Psoas muscle (tissue), 8 donors: ENCODE measurements at places on chromosomes 5 and 9. TPM values are rescaled to one million over a fixed set of nuclear protein-coding genes. Genes with fewer than 3 reads are reported as not detected.

The EQTN gene
- total RNA-seq, result not detected

The HRH2 gene
- total RNA-seq, result 7.0 TPM

The PCDHGB4 gene
- 0.99 TPM for total RNA-seq

The GHR gene
- 36.4 TPM for total RNA-seq

DNA sequence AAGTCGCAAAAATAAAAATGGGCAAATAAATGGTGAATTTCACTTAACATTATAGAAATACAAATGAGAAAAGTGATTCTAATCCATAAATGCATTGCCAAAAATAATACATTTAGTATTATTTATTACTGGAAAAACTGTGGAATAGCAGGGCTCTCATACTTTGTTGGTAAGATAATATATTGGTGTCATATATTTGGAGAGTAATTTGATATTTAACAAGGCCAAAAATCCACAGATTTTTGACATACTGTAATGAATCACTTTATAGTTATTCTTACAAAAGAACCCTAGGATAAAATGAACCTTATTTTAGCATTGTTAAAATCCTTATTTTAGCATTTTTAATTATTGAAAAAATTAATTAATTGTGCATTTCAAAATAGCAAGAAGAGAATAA lies 397.2 kb upstream of the DAB2 start:
- no peak for DNase-seq

DNA sequence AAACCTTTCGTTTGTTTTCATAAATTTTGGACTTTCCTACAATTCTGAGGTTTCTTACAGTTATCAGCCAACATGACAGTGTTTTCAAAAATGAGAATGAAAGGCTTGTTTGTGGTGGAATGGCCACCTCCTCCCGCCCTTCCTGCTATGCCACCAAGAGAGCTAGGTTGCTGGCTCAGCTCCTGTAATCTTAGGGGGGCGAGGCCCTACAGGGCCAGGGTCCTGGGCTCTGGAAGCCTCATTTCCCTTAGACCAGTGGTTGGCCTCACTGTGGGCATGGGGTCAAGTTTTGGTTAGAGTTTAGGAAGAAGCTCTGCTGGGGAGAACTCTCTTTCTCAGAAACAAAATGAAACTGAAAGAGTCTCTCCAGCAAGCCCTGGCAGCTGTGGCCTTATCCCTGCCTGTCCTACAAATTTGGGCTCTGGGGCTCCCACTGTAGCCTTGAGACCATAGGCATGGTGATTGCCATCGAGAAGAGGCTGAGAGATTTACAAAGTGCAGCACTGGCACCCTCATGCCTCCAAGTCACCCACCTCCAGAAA lies 66.2 kb downstream of the IRX1 start:
- DNase-seq, result no peak

- no peak for DNase-seq
Observed at GRCh38 chr9:131731644-131732043, 8.2 kb downstream of the RAPGEF1 start.

- no peak for DNase-seq
Observed at GRCh38 chr5:82799361-82800077, 277.7 kb downstream of the TMEM167A start.

DNA sequence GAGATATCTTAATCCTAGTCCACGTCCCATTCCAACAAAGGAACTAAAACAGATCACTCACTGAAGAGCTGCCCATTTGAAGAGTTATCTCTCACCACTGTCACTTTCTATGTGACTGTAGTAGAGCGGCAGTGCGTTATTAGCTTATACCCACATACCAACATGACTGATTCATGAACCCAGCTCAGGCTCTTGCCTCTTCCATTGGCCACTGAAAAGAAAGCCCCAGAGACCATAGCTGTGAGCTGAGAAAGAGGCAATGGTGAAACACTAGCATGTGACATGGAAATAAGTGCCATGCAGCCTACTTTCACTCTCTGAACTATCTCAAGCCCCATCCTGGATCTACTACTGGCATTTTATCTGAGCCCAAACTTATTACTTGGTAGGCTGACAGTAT lies 151.7 kb upstream of the MOCS2 start:
- DNase-seq, result no peak

- no peak for DNase-seq
Observed at GRCh38 chr5:74624501-74624900, 16.0 kb downstream of the ENC1 start.
